ENCODE measurements at places on chromosomes 11 and 22.

GRCh38 chr11:46745328-46745727 lies 26.3 kb downstream of the F2 start:
- DNase-seq = no peak

DNA sequence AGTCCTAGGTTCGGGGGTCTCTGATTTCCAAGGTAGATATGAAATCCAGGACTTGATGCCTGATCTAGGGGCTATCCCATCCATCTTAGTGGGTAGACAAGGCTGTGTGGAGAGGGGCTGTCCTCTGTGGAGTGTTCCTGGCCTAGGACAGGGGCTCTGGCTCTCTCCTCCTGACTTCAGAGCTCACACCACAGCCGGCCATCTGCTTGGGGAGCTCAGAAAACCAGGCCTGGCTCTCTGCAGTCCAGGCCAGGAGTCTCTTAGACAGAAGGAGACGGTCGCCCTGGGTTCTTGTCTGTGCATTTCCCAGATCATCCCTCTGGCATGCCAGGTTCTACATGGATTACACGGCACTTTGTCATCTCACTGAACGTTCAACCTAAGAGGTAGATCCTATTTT lies 17.9 kb downstream of the TUB start:
- no peak for DNase-seq

- no peak for DNase-seq
These were observed 1.3 kb downstream of the PLEKHA7 start for GRCh38 chr11:17012712-17013547.

GRCh38 chr11:61539006-61539405 lies 30.5 kb downstream of the LRRC10B start:
- no peak for DNase-seq

DNA sequence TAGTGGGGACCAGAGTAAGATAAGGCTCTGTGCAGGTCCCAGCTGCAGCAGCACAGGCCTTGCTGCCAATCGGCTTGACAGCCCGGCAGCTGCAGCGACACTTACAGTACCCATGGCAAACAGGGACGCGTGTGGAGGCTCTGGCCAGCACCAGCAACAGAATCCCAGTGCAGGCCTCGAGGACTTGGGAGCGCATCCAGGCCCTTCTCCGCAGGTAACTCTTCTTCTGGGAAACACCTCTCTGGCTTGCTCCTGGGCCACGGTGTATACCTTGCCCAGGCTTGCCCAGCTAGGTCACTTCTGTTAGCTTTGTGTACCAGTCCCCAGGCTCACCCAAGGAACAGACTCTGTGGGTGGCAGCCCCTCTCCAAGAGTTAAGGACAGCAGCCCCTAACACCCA lies 126.7 kb downstream of the CTTN start:
- DNase-seq = no peak

Measured in NCI-H2171 treated with DMSO at 0.1 percent for 48 hours (cell line).